ENCODE measurements at places on chromosomes 1 and 21.

DNA sequence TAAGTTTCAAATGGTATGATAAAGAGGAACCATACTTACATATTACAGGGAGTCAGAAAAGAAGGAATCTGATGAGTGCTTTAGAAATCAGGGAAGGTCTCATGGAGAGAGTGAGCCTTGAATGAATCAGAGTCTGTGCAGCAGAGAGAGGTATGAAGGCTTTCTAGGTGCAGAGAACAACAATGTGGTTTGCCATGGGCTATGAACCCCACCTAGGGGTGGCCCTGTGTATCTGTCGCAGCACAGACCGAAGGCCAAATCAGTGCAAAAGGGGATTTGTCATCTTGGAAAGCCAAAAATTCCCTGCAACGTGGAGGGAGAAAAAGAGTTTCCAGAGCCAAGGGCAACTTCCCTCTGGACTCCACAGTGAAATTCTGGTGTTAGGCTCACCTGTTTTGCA lies 3.5 kb downstream of the PAPPA2 start:
- no peak for DNase-seq

DNA sequence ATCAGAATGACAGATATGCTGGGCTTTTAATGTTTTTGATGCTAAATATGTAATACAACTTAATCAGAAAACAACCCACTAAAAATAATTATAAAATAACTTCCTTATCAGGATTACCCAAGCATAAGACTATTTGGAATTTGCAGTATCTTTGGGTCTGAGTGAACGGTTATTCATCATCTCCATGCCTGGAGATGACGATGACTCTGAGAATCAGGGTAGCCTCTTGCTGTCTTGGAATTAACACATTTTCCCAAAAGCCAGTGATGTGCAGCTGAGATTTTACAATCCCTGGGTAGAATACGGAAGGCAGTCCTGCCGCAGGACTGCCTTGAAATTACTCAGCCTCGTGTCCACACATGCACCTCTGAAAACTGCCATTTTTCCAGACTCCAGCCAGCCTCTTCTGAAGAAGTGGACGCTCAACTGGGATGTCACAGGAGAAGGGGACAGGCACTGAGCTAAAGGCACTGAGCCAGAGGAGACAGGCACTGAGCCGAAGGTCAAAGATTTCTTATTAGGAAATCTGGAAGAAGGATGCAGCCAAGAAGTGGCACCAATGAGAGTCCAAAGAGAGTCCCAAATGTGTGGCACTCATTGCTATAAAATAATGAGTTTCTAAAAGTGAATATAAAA lies 85.5 kb downstream of the PGBD5 start:
- no peak for DNase-seq

DNA sequence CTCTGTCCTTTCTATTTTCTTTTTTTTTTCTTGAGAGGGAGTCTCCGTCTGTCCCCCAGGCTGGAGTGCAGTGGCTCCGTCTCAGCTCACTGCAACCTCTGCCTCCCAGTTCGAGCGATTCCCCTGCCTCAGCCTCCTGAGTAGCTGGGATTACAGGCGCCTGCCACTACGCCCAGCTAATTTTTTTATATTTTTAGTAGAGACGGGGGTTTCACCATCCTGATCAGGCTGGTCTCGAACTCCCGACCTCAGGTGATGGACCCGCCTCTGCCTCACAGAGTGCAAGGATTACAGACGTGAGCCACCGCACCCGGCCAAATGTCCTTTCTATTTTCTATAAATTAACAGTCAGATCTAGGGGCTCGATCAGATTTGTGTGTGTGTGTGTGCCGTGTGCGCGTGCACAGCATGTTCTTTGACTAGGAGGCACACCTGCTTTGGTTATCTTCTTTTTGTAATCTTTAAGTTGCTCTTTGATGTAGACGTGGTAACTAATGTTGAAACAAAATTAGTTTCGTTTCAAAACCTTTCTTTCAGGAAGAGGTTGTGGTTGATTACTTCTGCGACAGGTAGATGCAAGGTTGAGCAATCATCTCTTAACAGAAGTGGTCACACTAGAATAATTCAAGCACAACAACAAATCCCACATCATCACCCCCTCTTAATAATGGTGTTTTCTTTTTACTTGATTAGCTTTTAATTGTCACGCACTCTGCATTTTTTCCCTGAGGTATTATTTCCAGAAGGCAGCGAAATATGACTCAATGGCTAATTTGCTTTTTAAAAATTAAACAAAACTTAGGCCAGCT lies 779 bp upstream of the DEGS1 start:
- DNase-seq, result peak; percentile 38

- DNase-seq, result no peak
These were observed 19.7 kb upstream of the EPS8L3 start for GRCh38 chr1:109783436-109783835.

DNA sequence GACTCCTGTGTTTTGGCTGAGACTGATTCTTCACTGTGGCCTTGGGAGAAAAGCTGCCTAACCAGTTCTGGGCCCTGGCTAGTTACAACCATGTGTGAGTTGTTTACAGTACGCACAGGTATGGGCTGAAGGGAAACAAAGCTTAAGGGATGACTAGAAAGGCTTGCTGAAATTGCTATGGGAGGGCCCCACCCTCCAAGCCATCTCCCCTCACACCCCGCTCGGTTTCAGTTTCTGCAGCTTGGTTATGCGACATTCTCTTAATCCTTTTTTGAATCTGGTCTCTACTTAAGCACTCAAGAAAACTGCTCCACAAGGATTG lies 43.1 kb downstream of the PBX1 start:
- DNase-seq, result no peak

DNA sequence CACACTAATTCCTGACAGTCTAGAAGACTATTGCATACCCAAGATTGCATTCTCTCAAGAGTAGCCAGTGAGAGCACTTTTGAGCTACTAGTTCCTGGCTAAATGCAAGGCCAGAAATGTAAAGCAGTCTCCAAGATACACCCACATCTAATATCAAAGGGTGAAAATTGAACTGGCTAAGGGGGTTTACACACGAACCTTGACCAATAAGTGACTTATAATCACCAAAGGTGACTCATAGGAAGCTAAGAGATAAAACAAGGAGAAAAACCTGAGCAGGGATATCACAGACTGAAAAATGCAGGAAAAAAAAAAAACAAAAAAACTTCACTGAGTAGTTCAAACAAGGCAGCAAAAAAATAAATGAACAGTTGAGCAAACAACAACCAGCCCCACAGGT lies 172.2 kb upstream of the RRP15 start:
- DNase-seq, result no peak

- DNase-seq, result no peak
These were observed 98.3 kb downstream of the DUSP10 start for GRCh38 chr1:221643404-221644144.

DNA sequence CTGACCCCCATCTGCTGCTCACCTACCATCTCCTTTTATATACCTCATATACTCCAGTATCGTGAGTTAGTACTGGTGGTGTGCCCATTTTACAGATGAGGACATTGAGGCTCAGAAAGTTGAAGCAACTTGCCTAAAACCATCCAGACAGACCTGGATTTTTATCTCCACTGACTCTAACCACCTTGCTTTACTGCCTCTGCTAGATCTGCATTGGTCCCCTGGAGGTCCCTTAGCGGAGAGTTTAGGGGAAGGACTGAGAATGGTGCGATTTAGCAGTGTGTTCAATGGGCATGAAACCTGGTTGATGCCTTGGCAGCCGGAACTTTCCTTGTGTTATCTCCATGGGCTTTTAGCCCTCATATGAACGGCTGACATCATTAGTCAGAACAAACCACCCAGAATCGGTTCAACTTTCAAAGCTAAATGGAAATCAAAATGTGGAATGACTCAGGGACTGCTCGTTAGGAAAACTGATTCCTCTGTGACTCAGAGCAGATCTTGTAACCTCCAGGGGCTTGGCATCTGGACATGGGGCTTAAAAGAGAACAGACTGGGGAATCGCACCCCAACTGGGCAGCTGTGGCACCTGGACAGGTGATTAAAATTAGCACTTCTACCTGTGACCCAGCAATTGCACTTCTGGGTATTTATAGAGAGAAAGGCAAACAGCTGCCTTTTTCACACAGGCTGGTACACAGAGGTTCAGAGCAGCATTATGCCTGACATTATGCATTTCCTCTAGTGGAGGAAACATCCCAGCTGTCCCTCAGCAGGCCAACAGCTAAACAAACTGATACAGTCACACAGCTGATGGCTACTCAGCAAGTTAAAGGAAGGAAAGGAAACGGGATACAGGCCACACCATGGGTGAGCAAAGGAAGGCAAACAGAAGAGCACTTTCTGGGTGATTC lies 25.3 kb downstream of the TMEM51 start:
- DNase-seq, result no peak

DNA sequence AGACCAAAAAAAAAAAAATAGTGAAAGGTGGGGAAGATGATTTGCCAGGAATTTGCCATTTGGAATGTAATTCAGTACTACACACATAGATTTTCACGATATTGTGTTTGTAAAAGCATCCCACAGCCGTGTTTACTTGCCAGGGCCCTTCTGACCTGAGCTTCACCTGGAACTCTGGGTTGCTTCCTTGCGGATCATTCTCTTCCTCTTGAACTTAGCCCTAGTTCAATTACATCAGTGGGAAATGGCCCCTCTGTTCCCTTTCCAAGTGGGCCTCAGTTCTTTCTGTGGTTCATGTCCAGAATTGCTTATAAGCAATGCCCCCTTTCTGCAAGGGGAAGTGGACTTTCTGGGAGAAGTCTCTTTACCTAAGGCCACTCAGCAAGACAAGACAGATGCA lies 41.0 kb downstream of the ABCA4 start:
- DNase-seq, result no peak

DNA sequence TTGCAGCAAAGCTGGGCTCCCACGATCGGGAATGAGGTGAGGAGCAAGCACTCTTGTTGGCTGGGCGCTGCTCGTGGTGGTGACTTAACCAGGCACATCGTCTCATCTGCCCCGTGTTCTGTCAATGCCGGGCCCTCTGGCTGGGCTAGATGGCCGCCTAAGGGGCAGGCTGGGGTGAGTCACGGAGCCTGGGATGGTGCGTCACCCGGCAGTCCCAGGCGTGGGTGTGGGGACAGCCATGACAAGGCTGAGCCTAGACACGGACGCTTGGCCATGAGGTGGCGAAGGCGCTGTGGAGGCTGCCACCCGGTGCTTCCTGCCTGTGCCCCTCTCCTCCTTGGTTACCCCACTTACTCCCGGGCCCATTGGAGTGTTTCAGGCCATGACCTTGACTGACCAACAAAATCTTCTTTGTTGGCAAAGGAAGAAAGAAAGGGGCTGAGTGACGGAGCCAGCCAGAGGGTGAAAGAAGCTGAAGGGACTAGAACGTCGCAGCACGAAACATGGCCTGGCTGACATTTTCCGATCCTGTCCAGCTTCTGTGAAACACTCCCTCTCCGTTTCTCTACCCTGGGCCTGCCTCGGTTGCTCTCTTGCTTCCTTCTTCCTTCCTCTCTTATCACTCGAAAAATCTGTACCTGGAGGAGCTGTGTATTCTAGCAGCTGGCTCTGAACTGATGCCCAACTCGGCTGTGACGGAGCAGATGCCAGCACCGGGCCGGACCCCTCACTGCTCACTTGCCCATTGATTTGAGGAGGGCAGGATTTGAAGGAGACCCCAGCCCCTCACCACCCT lies 596 bp downstream of the CD247 start:
- peak; percentile 93 for DNase-seq

- DNase-seq, result no peak
These were observed 47.1 kb downstream of the SPAG17 start for GRCh38 chr1:118137900-118138299.

- DNase-seq, result peak; percentile 74
These were observed 8.9 kb downstream of the VPS26C start for GRCh38 chr21:37257967-37258877.

GRCh38 chr1:32330558-32331151 lies 5.4 kb downstream of the MARCKSL1 start:
- no peak for DNase-seq

Measured in activated CD8-positive, alpha-beta memory T cell treated with anti-CD3 and anti-CD28 coated beads, Interleukin-2, amount 50 U/mL, for 4 hours (primary cell).